Progenitor cell of endocrine pancreas (in vitro differentiated cells): ENCODE measurements at places on chromosomes 2 and 18. TPM values are rescaled to one million over a fixed set of nuclear protein-coding genes. Genes with fewer than 3 reads are reported as not detected.

DNA sequence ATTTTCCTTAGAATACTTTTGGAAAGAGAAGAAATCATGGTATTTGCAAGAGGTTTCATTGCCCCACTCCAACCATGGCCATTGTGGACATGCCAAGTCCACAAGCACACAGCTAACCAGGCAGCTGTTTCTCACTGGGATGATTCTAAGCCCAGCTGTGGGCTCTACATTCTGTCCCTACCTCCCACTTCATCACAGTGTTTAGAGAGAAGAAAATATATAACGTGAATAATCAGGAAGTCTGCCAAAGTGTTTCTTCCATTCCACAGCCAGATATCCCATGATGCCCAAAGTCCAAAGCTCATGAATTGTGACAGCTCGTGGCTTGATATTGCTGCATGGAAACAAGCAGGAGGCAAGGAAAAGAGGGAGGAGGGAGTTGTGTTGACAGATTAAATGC is 433.7 kb upstream of the GYPC start:
- no peak for DNase-seq

Gene SP5
- total RNA-seq, result 0.60 and 1.9 TPM in 2 replicates

Gene KLHL14
- 7.0 and 7.8 TPM in 2 replicates for total RNA-seq

DNA sequence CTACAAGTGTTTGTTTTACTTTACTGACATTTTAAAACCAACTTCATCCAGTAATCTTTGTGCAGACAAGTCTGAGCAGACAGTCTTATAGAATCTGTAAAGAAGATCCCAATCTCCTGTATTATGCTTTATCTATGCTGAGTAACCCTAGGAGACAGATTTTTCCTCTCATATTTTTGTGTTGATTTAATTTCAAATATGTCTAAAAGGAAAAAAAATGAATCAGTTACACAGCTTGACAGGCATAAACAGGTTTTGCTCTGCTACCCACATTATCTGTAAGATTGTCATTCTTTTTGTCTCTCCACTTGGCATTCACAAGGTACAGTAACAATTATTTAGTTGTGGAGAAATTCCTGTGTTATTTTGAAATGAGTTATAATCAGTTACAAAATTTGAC is 415.0 kb downstream of the NYAP2 start:
- no peak for DNase-seq

- no peak for DNase-seq
These were observed 365.1 kb upstream of the NETO1 start for GRCh38 chr18:73232933-73233332.

DNA sequence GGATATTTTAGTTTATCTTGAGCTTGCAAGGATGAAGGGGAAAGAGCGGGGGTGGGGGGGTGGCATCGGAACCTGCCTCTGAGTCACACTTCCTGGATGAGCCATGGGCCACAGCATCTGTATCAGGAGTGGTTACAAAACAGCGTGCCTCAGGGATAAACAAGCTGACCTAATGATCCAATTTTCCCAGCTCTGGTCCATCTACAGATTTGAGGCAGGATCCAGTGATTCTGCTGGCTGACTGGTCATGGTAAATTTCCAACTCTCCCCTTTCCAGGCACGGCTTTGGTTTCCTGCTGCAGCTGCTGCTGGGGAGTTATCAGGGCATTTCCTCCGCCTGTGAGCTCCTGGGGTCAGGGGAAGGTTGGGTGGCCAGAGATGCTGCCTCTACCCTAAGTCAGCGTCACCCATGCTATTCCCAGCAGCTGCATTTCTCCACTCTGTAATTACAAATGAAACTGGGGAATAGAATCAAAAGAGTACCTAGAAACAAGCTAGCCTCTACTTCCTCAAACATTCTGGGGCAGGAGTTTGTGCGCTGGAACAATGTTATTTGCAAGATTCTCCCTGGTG is 4.7 kb upstream of the HPCAL1 start:
- no peak for DNase-seq

- DNase-seq, result no peak
These were observed 100.9 kb upstream of the KLF7 start for GRCh38 chr2:207266648-207267047.

DNA sequence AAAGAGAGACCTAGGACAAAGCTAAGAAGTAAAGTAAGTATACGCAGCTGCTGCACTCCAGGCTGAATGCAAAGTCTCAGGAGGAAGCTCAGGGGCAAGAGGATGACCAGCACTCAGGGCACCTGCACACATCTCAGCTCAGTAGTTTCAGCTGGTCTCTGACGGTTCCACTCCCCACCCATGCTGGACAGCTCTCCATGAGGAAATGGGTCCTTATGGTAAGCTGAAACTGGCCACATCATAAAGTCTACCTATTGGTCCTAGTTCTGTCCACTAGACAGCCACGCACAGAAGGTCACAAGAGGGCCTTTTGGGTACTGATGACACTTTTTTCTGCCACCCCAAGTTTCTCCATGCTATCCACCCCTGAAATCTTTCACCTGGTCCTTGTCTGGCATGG is 215.3 kb downstream of the TTC32 start:
- DNase-seq, result no peak

DNA sequence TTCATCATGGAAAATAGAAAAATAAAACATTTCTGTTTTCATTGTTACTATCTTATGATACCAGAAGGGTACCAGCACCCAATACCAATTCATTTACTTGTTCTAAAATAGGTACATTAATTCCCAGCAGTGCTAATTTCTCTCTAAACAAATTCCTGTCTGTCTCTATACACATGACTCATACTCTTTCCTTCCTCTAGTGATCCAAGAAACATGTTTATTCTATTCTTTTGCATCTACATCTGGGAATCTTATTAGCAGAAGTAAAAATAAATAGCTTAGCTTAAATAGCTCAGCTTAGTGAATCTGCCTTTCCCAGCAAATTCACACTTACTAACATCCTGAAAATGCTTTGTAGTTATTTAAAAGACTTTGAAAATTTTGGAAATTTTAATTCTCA is 84.5 kb upstream of the MAPRE2 start:
- no peak for DNase-seq

GRCh38 chr18:12361770-12362378 is 15.2 kb downstream of the AFG3L2 start:
- DNase-seq, result no peak

DNA sequence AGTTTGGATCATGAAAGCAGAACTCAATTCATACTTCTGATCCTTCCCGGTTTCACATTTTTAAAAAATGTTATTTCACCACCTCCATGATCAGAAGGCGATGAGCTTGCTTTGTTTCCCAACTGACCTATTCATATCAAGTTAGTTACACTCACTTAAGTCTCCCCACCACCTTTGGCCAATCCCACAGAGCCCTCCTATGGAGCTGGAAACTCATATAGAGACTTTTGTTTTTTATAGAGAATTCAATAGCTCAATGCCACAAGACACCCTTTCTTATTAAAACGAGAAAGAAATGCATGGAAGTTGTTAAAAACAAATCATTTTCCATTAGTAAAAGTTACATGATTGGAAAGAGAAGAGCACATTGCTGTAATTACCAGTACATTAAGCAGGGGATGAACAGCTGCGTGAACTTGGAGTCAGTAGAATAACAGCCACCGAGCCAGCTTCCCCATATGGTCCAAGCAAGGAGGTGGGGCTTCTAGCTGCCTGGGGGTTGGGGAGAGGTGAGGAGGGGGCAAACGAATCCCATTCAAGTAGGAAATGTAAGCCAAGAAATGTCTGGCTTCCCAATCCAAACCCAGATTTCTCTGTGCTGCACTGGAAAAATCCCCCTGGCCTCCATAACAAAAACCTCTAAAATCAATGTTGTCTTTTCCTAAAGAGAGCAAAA is 614.5 kb downstream of the IRS1 start:
- DNase-seq, result no peak

GRCh38 chr2:102069311-102069974 is 73.1 kb upstream of the IL1R1 start:
- DNase-seq, result no peak

Gene SERPINB11
- total RNA-seq, result not detected in 2 replicates

DNA sequence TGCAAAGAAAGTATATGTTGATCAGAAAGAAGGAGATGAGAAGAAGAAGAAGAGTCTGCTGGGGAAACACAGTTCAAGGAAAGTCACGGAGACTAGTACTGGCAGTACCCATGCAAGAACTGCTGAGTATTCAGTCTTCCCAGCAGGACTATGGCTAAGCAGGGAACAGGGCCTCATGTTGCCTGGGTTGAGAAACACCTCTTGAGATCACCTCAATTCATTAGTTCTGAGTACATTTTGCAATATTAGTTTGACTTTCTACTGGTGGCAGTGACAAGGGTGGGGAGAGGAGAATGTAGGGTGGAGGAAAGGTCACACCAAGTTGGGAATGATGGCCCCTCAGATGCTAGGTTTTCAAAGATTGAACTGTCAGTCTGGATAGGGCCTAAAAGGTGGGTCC is 50.5 kb downstream of the MRPL33 start:
- DNase-seq, result no peak

Gene CAPN14
- total RNA-seq, result 0.50 and 0.73 TPM in 2 replicates

Gene DCDC2C
- total RNA-seq, result not detected in 2 replicates

GRCh38 chr2:183113630-183114029 is 10.6 kb upstream of the NUP35 start:
- DNase-seq, result no peak

DNA sequence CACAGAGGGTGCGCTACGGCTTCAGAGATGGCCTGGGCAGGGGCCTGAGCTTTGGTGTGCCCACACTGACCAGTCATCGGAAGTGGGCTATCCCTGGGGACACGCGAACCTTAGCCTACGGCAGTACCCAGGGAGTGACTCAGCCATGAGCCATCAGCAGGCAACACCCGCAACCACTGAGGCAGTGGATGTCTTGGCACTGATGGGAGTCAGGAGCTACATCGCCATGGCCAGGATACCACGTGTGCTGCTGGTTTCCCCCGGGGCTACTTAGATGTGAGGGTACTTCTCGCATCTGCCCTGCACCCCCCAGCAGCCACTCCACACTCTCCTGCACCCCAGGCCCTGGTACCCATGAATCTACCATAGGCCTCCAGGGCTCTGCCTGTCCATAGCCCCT is 12.8 kb upstream of the HPCAL1 start:
- no peak for DNase-seq

- DNase-seq, result no peak
These were observed 402.3 kb upstream of the GYPC start for GRCh38 chr2:126253669-126254068.

Gene DNER
- total RNA-seq, result 0.91 TPM in 2 replicates

Gene OTOF
- total RNA-seq, result 0.11 and 0.22 TPM in 2 replicates

DNA sequence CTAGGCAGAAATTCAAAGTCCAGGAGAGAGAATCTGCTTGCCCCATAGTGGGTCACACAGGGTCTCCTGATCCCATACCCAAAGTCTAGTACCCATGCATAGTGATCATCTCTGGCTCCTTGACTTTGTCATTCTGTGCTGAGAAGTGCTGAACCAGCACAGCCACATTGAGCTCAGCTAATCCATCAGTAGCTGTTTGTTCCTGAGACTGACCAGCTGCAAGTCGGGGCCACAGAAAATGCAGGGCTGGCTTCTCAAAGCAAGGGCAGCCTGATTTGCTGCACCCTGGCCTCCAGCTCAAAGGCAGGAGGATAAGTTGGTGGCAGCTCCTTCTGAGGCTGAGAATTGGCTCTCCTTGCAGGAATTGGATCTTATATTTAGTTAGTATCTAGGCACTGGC is 72.2 kb downstream of the LYPD1 start:
- no peak for DNase-seq

- no peak for DNase-seq
These were observed 43.9 kb downstream of the PSD4 start for GRCh38 chr2:113217455-113218282.

DNA sequence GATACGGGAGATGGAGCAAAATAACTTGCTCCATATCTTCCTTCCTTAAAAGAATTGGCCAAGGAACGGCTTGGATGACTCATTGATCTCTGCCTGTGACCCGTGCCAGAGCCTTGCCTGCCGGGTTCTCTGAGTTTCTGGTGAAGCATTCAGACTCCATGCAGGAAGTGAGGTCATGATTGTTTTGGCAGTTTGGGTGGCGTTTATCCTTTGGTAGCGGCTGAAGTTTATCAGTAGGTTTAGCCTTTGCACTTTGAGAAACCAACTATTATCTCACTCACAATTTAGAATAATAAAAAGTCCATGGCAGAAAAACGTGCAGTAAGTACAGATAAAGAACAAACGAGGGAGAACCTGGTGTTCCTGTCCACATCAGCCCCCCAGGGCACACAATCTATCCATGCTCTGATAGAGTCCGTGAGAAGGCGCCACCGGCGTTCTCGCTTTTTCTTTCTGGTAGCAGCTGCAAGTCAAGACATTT is 15.0 kb upstream of the CTAGE1 start:
- DNase-seq, result no peak

- DNase-seq, result no peak
These were observed 23.9 kb downstream of the HTR2B start for GRCh38 chr2:231100990-231101389.

DNA sequence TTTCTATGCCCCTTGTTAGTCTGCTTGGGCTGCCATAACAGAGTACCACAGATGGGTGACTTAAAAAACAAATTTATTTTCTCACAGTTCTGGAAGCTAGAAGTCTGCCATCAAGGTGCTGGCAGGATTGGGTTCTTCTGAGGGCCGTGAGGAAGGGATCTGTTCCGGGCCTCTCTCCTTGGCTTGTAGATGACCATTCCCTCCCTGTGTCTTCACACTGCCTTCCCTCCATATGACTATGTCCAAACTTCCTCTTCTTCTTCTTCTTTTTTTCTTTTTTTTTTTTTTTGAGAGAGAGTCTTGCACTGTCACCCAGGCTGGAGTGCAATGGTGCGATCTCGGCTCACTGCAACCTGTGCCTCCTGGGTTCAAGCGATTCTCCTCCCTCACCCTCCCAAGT is 13.1 kb upstream of the CCNYL1 start:
- DNase-seq, result no peak

- no peak for DNase-seq
These were observed 245.1 kb downstream of the LRRTM1 start for GRCh38 chr2:80059447-80059846.

- DNase-seq, result peak; percentile 62
These were observed 171.5 kb downstream of the CELF4 start for GRCh38 chr18:37393945-37394609.

DNA sequence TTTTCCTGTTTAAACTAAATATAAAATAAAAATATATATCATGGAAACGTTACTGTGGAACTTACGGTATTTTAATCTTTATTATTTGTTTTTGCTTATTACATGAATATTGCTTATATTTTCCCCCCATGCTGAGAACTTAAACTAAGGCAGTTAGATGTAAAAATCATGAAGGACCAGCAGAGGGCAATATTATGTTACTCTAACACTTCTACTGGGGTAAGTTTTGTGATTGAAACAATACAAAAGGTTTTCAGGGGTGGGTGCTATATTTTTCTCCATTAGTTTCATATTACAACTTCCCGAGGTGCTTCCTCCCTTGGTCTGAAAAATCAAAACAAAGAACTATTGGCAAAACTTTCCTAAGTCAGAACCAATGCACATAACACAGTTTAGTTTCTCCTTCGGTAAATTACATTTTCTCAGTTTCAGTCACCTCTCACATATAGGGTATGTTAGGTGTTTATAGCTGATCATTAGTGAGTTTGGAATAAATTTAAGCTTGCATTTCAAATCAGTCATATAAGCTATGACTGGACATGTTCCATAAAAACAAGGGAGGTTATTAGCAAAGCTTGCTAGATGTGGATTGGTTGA is 54.8 kb downstream of the ZNF407 start:
- DNase-seq, result no peak
